ENCODE measurements at places on chromosomes 3 and 15.

GRCh38 chr3:115102046-115102445 lies 45.0 kb downstream of the ZBTB20 start:
- DNase-seq, result no peak

GRCh38 chr3:185152410-185153170 lies at the start of gene C3orf70:
TSS of gene C3orf70 (minus strand) at chr3:185153060. CDS start at chr3:185152823, 237 bp downstream.
- no peak for DNase-seq

GRCh38 chr15:88992912-88993376 lies 79.8 kb upstream of the MFGE8 start:
- no peak for DNase-seq

GRCh38 chr15:85984241-85984640 lies 95.4 kb upstream of the AGBL1 start:
- DNase-seq, result no peak

GRCh38 chr3:51977446-51978142 lies 2.7 kb downstream of the ABHD14A start:
- no peak for DNase-seq
